Left renal pelvis (tissue), 4 donors: ENCODE measurements at places on chromosomes 7 and 10.

- DNase-seq = no peak
These were observed 158.1 kb downstream of the SND1 start for GRCh38 chr7:127810113-127810512.

GRCh38 chr7:143975617-143976016 is 21.0 kb downstream of the OR2F1 start:
- DNase-seq = no peak

DNA sequence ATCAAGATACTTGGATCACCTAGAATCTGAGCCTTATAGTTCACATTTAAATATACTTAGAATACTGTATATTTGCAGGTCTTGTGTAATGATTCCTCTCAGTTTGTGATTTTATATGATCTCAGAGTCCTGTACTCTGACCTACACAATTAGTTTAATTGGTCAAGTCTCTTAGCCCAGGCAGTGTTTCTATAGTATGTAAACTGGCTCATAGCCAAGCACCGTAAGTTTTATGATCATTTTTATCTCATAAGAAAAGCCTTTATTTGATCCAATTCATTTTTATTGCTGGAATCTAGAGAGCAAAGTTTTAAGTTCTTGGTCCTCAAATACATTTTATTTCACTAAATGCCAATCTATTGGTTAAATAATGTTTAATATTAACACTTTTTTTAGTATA is 242.2 kb downstream of the MALRD1 start:
- DNase-seq = no peak

DNA sequence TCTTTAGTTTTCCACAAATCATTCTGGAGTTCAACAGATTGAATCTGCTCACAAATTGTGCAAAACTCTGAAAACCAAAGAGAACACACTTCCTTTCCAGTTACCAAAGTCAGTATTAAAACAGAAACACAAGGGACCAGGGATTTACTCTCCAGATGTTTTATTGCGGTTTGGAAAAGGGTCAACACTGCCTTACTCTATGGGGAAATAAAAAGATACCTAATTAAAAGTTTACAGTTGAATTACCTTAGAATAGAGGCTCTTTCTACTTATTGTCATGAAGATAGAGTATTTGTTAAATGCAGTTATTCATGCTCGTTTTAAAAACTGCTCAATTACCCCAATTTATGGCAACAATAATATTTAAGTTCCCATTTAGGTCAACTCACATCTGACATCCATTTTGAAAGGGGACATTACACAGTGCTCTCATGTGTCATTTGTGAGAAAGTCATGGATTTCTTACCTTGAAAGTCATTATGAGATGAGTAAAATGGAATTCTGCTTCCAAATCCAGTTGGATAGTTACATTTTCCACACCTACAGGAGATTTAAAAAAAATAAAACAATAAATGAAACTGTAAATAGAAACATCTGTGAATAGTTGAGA is 8.4 kb downstream of the LAMB1 start:
- DNase-seq = no peak

DNA sequence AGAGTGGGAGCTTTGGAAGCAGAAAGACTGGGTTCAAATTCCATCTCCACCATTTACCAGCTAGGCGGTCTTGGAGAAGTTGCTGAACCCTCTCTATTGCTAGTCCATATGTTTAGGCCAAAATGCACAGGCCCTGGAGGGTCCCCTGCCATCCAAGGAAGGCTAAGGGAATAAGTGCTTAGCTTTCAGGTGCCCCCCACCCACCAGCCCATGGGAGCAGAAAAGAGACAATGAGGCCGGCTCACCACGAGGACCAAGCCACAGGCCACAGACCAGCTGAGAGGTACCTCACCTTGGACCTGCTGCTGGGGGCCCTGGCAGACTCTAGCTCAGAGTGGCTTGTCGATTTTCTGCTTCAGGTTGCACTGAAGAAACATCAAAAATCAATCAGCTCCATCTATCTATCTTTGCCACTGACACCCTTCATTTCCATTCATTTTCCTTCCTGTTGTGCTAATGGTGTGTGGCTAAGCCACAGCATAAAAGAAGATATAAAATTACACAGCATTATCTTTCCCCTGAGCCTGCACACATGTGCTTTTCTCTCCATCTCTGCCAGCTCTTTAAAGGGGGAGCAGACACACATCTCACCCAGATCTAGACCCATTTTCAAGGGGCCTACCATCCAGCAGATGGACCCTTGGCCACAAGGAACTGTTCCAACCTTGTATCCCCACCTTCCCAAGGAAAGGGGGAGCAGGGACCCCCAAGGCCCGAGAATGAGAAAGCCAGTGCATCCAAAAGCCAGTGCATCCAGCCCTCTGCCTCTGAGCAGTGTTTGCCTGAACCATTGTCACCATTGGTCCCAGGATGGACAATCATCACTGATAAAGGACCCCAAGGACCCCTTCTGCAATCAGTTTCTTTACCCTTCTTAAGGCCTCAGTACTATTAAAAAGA is 65.4 kb downstream of the GRID1 start:
- no peak for DNase-seq

- DNase-seq = no peak
These were observed 26.8 kb upstream of the SORCS3 start for GRCh38 chr10:104614245-104614831.

DNA sequence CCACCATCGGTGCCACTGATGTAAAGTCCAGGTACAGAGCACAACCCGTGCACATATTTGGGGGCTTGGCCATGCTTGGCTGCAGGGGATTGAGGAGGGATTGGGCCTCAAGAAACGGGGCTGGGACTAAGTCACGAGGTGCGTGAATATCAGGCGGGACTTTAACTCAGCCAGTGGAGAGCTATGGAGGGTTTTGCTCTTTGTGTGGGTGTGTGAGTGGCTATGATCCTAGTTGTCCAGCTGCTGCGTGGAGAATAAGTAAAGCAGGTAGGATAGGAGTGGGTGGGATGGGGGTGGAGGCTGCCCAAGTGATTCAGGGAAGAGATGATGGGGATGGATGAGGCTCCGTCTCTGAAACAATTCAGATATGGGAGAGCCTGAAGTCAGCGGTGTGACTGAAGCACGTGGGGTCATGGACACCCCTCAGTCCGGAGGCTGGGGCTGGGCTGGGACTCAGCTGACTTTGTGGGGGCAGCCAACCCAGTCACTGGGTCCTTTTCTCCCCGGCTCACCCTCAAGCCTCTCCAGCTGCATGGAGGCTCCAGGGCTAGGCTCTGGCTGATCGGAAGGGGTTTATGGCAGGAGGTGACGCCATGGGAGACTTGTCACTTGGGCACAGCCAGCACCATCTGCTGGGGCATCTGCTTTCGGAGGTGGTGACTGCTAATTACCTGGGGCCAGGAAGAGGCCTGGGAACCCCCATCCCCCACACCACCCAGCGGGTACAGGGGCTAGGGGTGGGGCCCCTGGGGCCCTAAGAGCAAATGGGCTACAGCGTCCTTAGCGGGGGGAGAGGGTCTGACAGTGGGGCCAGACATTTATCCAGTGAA is 1.7 kb upstream of the LFNG start:
- no peak for DNase-seq

DNA sequence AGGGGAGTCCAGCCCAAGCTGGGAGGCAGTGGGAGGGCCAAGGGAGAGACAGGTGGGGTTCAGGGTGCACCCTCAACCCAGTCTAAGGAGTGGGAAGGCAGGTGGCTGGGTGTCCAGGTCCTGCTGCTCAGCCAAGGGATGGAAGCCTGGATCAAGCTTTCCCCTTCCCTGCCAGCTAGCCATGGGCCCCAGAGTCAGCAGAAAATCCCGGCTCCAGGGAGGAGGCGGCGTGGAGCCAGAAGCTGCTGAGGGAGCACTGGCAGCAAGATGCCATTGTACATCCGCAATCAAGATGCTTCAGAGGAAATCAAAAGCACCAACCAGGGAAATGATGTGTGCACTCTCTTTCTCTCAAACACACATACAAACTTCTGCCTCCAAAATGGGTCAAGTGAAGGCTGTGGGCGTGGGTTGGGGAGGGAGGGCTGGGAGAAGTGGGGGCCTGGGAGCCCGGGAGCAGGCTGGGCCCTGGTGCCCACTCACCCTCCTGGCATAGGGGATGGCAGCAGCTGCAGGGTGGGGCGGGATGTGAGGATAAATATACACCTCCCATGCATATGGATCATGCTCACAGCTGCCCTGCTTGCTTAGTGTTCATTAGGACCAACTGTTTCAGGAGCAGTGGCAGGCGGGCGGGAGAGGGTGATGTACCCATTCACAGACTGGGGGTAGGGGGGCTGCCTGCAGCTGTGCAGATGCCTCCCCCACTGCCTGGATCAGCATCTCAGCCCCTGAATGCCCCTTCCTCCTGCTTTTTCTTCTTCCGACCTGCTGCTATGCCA is 24.2 kb downstream of the TRIM8 start:
- DNase-seq = no peak

DNA sequence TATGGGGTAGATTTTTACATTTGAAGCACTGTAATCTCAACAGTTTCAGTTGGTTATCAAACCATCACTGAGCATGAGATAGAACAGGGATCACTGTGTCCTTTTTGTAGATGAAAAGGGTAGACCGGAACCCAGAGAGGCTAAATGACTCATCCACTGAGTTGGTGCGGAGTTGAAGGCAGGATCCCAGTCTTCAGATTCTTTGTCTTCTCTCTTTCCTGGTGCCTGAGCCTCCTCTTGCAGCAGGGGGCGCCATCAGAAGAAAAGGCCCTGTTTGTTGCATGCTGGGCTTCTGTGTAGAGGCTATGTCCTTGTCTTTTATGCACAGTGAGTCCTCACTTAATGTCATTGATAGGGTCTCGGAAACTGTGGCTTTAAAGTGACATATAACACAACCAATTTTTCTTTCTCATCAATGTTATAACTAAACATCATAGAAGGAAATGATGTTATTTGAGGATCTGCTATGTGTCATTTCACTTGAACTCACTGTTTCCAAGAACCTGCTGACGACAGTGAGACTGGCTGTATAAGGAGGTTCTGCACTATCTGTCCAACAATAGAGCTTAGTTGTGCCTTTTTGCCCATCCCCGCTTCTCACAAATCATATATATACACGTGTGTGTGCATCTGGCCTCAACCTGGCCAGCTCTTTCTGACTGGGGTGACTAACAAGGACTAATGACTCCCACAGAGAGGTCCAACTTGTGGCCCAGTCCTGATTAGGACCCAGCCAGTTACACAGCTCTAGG is 14.3 kb downstream of the ZNF282 start:
- no peak for DNase-seq

GRCh38 chr10:5518143-5518542 is 6.6 kb upstream of the CALML3 start:
- no peak for DNase-seq

DNA sequence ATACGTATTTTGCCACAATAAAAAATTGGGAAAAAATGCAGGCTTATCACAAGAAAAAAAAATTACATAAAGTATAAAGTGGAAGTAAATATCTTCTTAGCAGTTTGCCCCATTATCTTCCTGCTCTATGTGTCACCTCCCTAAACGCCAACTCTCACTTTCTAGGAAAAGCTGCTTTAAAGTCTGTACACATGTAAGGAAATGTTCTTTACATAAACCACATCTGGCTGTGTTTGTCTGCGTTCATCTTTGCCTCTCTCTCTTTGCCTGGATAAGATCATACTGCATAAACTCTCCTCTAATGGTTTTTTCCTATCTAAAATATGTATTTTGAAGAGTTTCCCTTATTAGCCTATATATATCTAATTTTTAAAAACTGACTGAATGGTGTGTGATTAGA is 23.0 kb upstream of the UMAD1 start:
- no peak for DNase-seq
